ENCODE measurements at places on chromosomes 6 and 20. TPM values are rescaled to one million over a fixed set of nuclear protein-coding genes. Genes with fewer than 3 reads are reported as not detected.

DNA sequence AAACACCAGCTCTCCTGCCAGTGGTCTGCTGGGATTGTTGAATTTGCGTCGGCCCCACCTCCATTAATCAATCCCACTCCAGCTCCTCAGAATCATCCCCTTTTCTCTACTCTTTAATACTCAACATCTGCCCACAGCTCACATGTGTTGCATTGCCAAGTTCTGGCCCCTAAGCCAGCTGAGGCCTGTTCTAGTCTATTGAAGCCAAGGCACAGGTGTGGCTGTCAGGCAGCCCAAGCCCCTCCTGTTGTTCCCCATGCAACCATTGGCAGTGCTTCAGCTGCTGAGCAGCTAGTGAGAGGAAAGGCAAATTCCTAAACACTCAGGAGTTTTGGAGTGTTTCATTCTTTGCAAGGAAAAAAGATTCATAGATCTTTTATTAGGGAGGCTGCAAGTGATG lies 128.0 kb upstream of the NT5E start:
- DNase-seq = no peak

GRCh38 chr20:25042531-25043498 lies 15.1 kb downstream of the ACSS1 start:
- no peak for DNase-seq

DNA sequence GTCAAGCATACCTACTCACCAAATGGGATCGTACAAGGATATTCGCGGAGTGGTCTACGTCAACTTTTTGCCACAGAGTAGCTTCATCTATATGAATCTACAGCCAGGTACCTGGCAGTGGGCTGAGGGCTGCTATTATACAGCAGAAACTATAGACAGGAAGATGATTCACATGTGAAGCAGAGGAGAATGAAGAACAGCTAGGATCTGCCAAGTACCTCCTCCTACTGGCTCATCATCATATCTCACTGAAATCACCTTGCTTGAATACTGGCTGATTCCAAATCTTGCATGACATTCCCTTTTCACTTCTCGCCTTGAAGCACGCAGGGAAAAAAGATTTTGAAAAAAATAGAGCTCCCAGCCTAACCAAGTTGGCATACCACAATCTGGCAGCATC lies 488.7 kb upstream of the NRSN1 start:
- DNase-seq = no peak

LPIN3 gene
- 0.16 TPM for total RNA-seq

DNA sequence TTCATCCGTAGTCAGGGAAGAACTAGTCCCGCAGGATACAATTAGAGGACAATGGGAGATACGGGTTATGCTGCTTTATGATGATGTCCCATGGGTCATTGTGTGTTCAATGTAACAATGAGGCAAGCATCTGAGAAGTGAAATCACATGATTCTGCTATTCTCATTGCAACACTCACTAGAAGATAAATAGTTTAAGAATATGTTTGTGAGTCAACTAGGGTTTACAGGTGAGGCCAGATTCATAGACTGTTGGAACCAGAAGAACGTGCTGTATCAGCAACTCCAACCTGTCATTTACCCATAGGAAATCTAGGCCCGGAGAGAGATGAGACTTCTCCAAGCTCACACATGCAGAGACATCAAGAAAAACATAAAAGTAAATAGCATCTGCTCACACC lies 80.8 kb downstream of the SCML4 start:
- DNase-seq = no peak

All from occipital lobe (tissue), 3 donors.